Colonic mucosa (tissue), 4 donors: ENCODE measurements at places on chromosomes 2 and 18. TPM values are rescaled to one million over a fixed set of nuclear protein-coding genes. Genes with fewer than 3 reads are reported as not detected.

CD207 gene
- 0.21 TPM for total RNA-seq

PLEKHB2 gene
- 141 TPM for total RNA-seq

FBLN7 gene
- total RNA-seq: 0.66 TPM

AQP4 gene
- total RNA-seq: 0.16 TPM

TRMT61B gene
- total RNA-seq: 12.4 TPM

HOXD11 gene
- 1.6 TPM for total RNA-seq

GREB1L gene
- total RNA-seq: 0.58 TPM

STAT4 gene
- 2.0 TPM for total RNA-seq

FAM110C gene
- 20.1 TPM for total RNA-seq

CGREF1 gene
- total RNA-seq: 3.1 TPM

CAPN14 gene
- not detected for total RNA-seq

MALL gene
- 567 TPM for total RNA-seq

CNTNAP5 gene
- total RNA-seq: not detected

COL4A3 gene
- total RNA-seq: 0.42 TPM

ABCG5 gene
- not detected for total RNA-seq

MOGAT1 gene
- 0.24 TPM for total RNA-seq

PDE1A gene
- total RNA-seq: 3.9 TPM

GCA gene
- total RNA-seq: 30.9 TPM

GYPC gene
- 7.1 TPM for total RNA-seq

KCNE4 gene
- 2.1 TPM for total RNA-seq

DNER gene
- total RNA-seq: 0.27 TPM

ALKAL2 gene
- 0.72 TPM for total RNA-seq

GMCL1 gene
- 20.4 TPM for total RNA-seq

DPP10 gene
- 8.1 TPM for total RNA-seq

KDSR gene
- 32.8 TPM for total RNA-seq

WNT10A gene
- 0.44 TPM for total RNA-seq

FOXI3 gene
- total RNA-seq: not detected

FHL2 gene
- total RNA-seq: 212 TPM

EN1 gene
- total RNA-seq: not detected

CYBRD1 gene
- total RNA-seq: 12.4 TPM

RNF125 gene
- total RNA-seq: 13.9 TPM

FASTKD2 gene
- 18.1 TPM for total RNA-seq

LRRFIP1 gene
- total RNA-seq: 114 TPM

ZNF2 gene
- total RNA-seq: 3.3 TPM

PRSS56 gene
- total RNA-seq: not detected

NDC80 gene
- 6.8 TPM for total RNA-seq

GLI2 gene
- total RNA-seq: 1.3 TPM

ADRA2B gene
- total RNA-seq: 0.54 TPM
